Activated CD4-positive, alpha-beta T cell treated with anti-CD3 and anti-CD28 coated beads for 1 hour (primary cell): ENCODE measurements at places on chromosomes 7 and 10.

DNA sequence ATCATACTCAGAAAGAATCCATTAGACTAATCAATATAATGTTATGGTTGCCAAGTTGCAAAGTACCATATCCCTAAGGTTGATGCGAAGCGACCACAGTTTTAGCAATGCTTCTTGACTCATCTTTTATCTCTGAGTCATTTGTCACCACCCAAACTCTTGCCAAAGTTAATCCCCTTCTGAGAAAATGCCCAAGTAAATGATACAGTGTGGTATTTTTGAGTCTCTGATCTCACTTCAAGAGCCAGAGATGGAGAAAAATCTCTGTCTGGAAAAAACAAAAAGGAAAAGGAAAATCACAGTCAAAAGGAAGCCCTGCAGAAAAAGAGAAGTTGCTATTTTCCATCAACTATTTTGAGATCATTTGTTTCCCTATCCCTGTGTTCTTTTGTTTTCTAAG, 26.7 kb upstream of the OTUD1 start:
- no peak for DNase-seq

DNA sequence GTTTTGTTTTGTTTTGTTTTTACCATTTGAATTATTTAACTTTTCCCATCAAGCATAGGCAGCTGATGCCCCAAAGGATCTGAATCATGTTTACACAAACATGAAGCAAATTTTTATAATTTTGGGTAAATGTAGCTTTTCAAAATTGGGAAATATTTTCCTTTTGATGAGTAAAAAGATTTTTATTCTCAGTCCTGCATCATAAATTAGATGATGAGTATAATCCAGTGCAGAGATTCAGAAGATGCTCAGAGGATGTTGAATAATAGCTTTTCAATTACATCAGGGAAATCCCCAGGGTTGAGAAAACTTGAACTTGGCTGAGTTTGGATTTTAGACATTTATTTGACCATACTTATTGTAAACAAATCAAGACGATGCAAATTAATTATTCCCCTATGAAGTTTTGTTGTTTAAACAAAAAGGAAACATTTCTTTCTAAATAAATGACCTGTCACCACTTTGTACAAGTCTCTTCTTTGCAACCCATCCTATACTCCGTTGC, 121.7 kb downstream of the FAM204A start:
- DNase-seq: no peak

- DNase-seq: no peak
Observed at GRCh38 chr10:90372451-90372850, 485.4 kb downstream of the HTR7 start.

GRCh38 chr7:92994901-92995300, 122.9 kb downstream of the SAMD9 start:
- DNase-seq: no peak

DNA sequence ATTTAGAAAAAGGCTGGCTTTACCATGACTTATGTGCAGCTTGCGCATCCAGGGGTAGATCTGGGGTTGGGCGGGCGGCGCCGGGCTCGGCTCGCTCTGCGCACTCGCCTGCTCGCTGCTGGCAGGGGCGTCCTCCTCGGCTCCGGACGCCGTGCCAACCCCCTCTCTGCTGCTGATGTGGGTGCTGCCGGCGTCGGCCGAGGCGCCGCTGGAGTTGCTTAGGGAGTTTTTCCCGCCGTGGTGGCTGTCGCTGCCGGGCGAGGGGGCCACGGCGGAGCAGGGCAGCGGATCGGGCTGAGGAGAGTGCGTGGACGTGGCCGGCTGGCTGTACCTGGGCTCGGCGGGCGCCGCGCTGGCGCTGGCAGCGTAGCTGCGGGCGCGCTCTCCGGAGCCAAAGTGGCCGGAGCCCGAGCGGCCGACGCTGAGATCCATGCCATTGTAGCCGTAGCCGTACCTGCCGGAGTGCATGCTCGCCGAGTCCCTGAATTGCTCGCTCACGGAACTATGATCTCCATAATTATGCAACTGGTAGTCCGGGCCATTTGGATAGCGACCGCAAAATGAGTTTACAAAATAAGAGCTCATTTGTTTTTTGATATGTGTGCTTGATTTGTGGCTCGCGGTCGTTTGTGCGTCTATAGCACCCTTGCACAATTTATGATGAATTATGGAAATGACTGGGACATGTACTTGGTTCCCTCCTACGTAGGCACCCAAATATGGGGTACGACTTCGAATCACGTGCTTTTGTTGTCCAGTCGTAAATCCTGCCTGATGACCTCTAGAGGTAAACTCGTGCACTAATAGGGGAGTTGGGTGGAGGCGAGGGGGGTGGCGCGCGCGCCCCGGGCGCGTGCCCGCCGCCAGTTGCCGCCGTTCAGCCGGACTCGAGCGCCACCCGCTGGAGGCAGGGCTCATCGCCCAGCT, at the start of gene HOXA5:
Gene HOXA5 (minus strand): TSS at position 659 of the 927 bp plus-strand sequence. CDS start 74 bp downstream, at position 585.
- no peak for DNase-seq

DNA sequence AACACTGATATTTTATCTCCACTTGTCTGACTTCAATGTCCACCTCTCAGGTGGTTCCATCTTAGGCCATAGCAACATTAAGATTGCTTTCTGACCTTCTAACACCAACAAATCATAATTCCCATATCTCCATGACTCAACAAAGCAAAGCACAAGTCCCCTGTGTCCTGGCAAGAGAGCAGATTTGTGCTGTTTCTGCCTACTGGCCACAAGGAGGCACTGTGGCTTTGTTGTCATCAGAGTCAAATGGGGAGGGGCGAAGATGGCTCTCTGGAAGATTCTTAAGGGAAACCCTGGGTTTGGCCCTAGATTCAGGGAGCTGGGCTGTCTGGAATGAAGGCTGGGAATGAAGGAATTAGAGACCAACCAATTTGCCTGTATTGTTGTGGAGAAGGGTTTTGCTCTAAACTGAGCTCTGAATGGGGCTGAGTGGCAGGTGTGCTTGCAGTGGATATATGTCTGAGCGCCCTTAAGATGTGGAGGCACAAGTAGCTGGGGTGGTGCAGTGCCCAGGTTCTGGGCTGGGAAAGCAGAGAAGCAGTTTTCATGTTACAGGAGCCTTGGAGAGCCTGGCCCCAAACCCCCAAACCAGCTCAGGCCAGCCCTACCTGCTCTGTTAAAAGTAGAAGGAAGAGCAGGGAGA, 154.8 kb upstream of the PRSS58 start:
- DNase-seq: no peak

- DNase-seq: no peak
Observed at GRCh38 chr7:128591705-128592104, 80.4 kb upstream of the GARIN1A start.

DNA sequence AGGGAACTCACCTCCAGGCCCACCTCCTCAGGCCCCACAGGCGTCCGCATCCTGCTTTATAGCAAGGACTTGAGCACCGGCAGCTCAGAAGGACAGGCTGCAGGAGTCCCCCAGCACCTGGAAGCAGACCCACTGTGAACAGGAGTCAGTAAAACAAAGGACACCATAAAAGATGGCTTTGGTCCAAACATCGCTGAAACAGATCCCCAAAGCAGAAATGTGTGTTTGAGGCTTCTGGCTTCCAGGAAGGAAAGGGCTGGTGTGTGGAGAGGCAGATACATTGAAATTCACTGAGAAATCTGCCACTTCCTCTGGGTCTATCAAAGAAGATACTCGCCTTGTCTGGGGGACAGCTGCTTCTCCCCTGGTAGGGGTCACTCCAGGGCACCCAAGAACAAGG, 286.2 kb downstream of the PLXNA4 start:
- no peak for DNase-seq

- DNase-seq: no peak
Observed at GRCh38 chr7:476736-477360, 42.8 kb downstream of the PDGFA start.
